ENCODE measurements at places on chromosomes 16 and 17. TPM values are rescaled to one million over a fixed set of nuclear protein-coding genes. Genes with fewer than 3 reads are reported as not detected.
A peak's percentile ranks its signal among the peaks of the same experiment; 100 is the strongest.

CHST5 gene
- total RNA-seq: not detected

MYH11 gene
- total RNA-seq: 33.7 TPM

BEAN1 gene
- not detected for total RNA-seq

GRCh38 chr16:7967996-7968509, 622.3 kb downstream of the TMEM114 start:
- DNase-seq: no peak

GRCh38 chr17:50255766-50256635, 18.3 kb upstream of the TMEM92 start:
- no peak for DNase-seq

- DNase-seq: no peak
These were observed 47.6 kb downstream of the MED13 start for GRCh38 chr17:62017496-62017895.

DNA sequence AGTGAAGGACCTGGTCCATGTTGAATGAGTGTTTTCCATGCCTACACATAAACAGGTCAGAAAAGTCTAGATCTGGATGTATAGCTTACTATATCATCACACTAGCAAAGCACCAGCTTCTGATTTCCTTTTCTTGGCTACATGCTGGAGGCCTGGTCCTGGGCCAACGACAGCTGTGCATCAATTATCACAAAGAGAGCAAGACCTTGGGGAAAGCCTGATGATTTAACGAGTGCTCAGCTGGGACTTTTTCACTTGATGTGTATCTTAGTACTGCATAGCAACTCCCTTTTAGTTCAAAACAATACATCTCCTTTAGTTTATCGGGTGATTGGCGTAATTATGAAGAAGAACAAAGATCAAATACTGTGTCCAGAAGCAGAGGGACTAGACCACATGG, 358.2 kb downstream of the KIF2B start:
- peak; percentile 88 for DNase-seq

- no peak for DNase-seq
These were observed 462.5 kb upstream of the EEF2KMT start for GRCh38 chr16:5560084-5560483.
